Renal pelvis (tissue), 12 donors: ENCODE measurements at places on chromosomes 12 and 14.

DNA sequence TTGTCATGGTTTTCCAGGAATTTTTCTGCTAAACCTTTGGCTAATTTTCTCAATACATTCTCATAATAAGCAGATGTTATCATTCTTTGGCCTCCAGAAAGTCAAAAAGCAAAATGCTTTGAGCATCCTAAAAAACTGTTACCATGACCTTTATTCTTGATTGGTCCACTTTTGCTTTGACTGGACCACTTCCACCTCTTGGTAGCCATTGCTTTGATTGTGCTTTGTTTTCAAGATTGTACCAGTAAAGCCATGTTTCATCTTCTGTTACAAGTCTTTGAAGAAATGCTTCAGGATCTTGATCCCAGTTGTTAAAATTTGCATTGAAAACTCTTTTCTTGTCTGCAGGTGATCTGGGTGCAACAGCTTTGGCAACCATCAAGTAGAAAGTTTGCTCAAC lies 180.1 kb downstream of the DUSP6 start:
- DNase-seq: no peak

DNA sequence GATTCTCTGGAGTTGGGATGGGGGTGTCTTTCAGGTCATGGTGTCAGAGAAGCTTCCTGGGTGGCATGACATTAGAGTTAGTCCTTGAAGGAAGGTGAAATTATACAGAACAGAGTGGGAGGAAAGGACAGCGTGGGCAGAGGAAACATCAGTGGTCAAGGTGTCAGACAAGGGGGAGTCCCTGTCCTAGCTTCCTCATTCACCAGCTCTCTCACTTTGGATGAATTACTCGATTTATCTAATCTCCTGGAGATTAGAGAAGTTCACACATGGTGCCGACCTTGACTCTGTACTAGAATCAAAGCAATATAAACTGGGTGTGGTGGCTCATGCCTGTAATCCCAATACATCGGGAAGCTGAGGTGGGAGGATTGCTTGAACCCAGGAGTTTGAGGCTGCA lies 492.9 kb downstream of the VRK1 start:
- no peak for DNase-seq

DNA sequence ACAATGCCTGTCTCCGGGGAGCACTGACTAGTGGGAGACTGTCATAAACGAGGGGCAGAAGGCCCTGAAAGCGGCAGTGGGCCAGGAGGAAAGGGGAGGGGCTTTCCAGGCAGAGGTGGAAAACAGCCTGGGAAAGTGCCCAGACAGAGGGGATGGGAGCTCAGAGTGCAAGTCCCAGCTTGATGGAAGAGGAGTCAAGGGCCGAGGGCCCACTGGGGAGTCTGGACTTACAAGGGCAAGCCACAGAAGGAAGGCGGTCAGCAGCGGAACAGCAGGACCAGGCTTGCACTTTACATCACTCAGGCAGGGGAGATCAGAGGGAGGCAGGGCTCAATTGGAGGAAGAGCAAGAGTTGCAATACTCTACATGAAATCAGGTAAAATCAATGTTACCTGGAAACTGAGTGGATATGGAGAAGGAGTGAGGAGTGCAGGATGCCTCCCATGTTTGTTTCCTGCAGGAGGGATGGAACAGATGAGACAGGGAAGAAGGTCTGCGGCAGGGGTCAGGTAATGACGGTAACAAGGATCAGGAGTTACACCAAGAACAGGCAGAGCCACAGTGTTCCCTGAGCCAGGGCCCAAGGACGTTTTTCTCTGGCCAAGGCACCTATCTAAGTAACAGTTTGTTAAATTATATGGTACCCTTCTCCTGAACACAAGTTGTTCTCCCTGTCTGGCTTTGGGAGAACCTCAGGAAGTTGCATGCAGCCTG lies 23.8 kb downstream of the PXN start:
- no peak for DNase-seq

DNA sequence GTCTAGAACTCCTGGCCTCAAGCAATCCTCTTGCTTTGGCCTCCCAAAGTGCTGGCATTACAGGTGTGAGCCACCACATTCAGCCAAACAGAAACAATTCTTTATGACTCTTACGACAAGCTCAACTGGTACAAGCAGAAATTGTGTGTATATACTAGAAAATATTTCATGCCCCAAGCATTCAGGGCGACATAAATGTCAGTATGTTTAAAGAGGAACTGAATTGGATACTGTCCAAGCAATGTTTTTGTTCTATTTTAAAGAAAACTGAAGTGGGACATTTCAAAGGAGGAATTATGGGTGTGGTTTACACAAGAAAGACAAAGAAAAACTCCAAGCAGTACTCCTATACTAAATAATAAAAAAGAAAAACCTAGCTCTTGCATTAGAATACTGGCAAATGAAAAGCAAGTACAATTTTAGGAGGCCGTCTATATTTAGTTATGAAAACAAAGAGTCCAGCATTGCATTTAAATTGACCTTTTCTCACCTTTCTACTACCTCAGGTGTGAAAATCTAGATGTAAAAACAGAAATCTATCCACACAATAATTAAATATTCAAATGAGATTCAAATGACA lies 48.9 kb downstream of the PPP1R12A start:
- no peak for DNase-seq

DNA sequence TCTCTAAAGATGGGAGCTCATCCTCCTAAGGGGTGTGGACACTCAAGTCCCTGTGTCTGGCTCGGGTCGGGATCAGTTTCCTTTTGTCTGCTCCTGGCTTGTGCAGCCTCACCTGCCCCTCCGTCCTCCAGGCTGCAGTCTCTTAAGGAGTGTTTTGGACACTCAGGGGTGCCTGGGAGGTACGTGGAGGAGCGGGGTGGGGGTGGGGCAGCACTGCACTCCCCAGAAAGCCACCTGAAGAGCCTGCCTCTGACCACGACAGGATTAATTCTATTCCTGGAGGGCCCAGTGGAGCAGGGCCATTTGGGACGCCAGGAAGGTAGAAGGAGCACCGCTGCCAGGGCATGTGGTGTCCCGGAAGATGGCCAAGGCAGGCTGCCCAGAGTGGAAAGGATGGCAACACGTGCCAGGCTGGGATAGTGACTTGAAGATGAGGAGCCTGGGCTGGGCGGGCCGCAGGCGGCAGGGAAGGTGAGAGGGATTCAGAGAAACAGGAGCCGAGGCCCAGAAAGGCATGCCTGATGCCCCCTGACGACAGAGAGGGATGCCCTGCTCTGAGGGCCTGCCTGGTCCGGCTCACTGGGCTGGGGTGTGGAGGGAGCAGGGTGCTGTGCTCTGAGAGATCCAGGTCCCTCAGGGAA lies 14.8 kb upstream of the LRTM2 start:
- DNase-seq: no peak

- peak; percentile 56 for DNase-seq
These were observed 471.7 kb upstream of the SYT1 start for GRCh38 chr12:78392918-78393317.

- no peak for DNase-seq
These were observed 12.1 kb downstream of the FRMD6 start for GRCh38 chr14:51663783-51664326.

DNA sequence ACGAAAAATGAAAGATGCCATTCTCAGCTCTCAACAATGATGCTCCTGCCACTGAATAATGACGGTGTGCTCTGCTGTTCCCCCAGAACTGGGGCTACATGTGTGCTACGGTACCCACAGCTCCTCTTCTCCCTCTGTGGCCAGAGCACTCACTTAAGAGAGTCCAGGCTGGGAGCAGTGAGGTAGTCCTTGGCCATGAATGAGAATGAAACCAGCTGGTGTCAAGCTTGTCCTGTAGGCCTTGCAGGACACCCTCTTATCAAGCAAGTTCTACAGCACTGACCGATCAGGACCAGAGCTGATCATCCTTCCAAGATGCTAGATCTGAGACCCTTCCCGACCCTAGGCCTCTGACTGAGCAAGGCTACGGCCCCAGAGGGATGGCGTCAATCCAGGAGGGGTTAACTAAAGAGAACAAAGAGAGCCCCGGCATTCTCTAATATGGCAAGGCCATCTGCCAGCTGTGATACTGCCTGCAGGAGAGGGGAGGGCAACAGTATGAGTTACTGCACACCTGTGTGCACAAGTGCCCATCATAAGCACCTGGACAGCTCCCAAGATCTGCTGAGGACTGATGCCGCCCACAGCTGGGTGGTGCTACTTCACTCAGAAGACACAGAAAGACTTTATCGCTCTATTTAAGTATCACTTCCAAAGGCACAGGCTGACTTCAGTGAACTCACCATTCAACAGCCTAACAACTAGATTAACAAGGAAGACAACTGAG lies 30.5 kb downstream of the APPL2 start:
- no peak for DNase-seq

DNA sequence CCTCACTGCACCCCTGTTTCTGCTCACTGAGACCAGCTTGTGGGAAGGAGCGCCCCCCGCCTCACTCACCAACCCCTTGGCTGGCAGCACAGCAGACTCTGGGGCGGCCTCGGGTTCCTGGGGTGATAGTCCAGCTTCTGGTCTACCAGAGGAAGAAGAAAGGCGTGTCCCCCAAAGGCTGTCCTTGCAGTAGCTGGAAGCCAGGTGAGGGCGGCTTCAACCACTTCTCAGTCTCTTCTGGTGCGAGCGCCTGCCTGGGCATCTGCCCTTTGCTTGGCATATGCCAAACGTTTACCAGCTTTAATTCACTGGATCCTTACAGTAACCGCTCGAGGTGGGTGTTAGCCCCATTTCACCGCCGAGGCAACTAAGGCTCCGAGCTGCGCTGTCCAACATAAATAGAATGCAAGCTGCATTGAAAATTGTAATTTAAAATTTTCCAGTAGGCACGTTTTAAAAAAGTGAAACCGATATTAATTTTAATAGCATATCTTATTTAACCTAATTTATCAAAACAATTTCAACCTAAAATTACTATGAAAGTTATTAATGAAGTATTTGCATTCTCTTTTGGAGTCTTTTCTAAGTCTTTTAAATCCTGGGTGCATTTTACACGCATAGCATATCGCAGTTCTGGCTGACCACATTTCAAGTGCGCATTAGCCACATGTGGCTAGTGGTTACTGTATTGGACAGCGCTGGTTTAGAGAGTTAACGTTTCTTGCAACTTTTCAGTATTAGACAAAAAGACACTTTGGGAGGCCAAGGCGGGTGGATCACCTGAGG lies 872 bp downstream of the FAM177A1 start:
- peak; percentile 41 for DNase-seq

GRCh38 chr12:95848575-95849388 lies 10.0 kb upstream of the SNRPF start:
- peak; percentile 38 for DNase-seq

DNA sequence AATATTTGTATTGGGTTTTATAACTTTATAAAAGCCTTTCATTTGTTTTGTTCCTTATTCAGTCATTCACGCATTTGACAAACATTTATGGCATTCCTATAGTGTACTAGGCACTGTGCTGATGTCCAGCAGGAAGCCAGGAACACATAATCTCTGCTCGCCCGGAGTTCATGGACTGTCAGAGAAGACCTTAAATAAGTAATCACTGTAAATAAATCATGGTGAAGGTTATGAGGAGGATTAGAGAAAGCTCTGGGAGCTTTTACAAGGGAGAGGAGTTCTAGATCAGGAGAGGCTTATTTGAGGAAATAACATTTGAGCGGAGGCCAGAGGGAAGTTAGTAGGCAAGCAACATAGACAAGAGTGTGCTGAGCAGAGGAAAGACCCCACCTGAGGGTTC lies 1.4 kb upstream of the RDH11 start:
- no peak for DNase-seq

- no peak for DNase-seq
These were observed 1029.2 kb upstream of the SEL1L start for GRCh38 chr14:82562881-82563280.

- DNase-seq: no peak
These were observed 9.6 kb downstream of the SUSD6 start for GRCh38 chr14:69620981-69621380.

DNA sequence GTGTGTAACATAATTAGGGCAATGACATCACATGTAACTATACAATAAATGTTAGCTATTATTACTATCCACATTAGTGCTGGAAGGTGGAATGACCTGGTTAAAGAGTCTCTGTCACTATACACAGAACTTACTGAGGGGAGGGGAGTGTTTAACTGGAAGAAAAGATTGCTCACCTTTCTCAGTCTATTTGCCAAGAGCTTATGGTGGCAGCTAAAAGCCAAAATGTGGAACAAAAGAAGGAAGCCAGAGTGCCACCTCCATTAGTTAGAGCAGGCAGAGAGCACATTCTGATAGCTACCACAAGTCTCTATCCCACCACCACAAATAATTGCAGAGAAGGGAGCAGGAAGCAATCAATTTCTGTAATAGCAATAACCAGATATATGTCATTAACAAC lies 124.4 kb downstream of the MED13L start:
- DNase-seq: no peak

DNA sequence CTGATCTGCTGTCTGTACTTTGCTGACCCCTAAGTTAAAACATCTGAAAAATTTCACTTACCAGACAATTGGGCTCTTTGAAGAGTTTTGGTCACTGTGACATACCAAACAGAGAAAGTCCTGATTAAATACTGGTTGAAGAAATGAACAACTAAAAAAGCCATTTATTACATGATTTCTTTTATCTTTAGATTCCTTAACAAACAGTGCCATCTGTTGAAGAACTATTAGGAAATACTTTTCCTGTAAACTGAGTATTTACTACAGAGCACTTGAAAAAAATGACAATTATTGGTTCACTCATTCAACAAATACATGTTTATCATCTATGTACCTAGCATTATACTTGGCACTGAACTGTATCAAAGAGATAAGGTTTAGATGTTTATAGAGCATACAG lies 6.5 kb upstream of the WASHC4 start:
- no peak for DNase-seq

- DNase-seq: no peak
These were observed 166.4 kb upstream of the AVPR1A start for GRCh38 chr12:63317286-63317846.
